Occipital lobe (tissue), 3 donors: ENCODE measurements at places on chromosomes 1 and 21.

- no peak for DNase-seq
These were observed 707.8 kb downstream of the USP25 start for GRCh38 chr21:16437586-16437985.

GRCh38 chr1:36523230-36523495 is 40.5 kb upstream of the CSF3R start:
- DNase-seq, result no peak

DNA sequence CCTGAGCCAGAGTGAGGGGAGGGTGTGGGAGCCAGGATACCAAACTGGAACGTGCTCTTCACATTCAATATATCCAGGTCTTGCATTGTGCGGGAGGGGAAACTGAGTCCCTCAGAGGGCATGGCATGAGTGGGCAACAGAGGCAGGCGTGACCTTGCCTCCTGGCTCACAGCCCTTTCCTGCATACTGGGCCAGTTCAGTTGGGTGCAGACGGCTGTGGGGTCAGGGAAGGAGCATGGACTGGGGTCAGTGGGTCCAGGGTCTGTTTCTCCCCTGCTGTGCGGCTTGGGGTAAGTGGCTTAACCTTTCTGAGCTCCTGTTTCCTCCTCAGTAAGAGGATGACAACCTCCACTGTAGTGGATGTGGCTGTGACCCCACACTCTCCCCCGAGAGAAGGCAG is 16.6 kb downstream of the SERINC2 start:
- DNase-seq, result no peak

DNA sequence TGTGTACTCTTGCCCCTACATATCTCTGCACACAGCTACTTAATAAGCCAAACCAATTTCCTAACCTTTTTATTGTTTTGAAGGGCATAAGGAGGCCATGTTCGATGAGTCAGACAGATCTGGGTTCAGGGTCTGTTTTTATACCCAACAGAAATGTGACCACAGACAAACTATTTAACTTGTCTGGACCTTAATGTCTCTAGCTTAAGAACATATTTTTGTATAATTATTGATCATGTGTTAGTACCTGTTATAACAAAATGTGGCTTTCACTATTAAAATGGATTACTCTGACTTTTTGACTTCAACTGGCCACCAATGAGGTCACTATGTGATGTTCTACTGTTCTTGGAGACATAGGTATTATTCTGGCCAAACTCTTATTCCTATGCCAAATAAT is 507.8 kb upstream of the USP24 start:
- no peak for DNase-seq

DNA sequence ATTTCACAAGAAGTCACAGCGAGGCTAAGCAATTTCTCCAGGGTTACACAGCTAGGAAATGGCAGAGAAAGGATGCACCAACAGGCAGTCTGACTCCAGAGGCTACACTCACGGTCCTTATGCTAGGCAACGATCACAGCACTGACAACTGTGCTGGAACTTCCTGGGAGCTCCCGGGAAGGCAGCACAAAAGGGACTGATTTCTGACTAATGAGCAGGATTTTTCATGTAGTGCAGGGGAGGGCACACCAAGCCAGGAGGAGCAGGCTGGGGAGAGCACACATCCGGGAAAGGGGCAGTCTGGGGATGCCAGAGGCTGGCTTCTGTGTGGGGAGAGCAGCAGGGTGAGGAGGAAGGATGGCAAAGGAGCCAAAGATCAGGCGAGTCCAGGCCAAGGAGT is 486.7 kb downstream of the OMA1 start:
- no peak for DNase-seq

DNA sequence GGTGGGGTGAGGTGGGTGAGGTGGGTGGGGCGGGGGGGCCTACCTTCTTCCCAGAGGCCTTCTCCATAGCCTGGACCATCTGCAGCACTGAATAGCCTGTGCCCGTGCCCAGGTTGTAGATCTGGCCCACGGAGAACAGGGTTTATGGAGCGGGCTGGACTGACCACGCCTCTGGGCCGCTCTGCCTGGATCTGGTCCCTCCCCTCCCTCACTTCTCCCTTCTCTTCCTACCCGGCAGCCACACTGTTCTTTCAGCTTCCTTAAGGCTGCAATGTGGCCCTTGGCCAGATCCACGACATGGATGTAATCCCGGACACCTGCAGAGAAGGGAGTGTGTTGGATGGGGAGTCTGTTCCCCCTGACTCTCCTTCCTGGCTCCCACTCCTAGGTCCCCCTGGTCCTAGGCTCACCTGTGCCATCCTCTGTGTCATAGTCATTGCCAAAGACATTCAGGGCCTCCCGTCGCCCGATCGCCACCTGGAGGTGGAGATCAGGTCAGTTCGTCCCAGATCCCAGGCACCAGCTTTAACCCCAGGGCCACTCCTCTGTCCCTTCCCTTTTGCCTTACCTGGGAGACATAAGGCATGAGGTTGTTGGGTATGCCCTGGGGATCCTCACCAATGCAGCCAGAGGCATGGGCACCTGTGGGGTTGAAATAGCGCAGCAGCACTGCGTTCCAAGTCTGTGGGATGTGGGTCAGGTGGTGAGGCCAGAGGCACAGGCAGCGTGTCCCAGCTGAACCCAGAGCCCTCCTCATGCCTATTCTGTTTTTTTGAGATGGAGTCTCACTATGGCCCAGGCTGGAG is 3.9 kb downstream of the GALE start:
- no peak for DNase-seq
